NT2/D1 (cell line): ENCODE measurements at places on chromosomes 2 and 18.
A peak's percentile ranks its signal among the peaks of the same experiment; 100 is the strongest.

DNA sequence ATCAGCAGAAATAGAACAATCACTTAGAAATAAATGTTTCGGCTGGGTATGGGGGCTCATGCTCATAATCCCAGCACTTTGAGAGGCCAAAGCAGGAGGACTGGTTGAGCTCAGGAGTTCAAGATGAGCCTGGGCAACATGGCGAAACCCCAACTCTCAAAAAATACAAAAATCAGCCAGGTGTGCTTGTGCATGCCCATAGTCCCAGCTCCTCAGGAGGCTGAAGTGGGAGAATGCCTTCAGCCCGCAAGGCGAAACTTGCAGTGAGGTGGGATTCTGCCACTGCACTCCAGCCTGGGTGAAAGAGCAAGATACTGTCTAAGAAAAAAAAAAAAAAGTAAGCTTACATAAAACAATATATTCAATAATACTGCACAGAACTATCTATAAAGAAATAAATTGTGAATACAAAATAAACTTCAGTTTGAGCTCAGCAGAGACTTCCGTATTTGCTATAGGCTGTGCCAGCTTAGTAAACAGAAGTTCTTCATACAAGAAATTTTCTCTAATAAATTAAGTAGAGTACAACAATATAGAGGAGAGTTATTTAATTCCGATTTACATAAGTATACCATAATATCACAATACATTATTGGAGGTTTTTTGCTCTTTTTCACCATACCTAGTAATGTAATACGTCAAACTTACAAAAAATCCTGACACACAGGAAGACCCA is 43.6 kb downstream of the SRBD1 start:
- DNase-seq = no peak

- DNase-seq = no peak
These were observed 50.3 kb upstream of the ETAA1 start for GRCh38 chr2:67346718-67347407.

GRCh38 chr2:63721082-63721424 is 120.6 kb upstream of the UGP2 start:
- DNase-seq = no peak

- DNase-seq = no peak
These were observed 511 bp upstream of the ANKMY1 start for GRCh38 chr2:240558236-240558761.

DNA sequence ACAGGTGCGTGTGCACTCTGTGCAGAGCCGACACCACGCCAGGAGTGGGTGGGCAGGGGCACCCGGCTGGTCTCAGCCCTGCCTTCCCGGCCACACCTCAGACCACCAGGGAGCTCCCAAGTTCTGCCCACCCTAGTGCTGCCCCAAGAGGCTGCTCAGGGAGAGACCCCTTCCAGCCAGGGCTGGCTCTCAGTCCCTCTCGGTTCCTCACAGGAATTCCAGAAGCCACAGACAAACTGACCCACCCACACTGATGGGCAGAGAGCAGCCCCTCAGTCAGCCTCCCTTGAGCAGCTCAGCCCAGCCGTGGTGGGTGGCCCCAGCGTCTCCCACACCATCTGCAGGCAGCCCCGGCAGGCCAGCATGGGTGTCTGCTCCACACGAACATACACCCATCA is 33.8 kb downstream of the GPC1 start:
- DNase-seq = no peak

GRCh38 chr18:51857989-51858388 is 482.0 kb upstream of the DCC start:
- no peak for DNase-seq

GRCh38 chr2:146244131-146244530 is 1600.7 kb upstream of the ACVR2A start:
- no peak for DNase-seq

DNA sequence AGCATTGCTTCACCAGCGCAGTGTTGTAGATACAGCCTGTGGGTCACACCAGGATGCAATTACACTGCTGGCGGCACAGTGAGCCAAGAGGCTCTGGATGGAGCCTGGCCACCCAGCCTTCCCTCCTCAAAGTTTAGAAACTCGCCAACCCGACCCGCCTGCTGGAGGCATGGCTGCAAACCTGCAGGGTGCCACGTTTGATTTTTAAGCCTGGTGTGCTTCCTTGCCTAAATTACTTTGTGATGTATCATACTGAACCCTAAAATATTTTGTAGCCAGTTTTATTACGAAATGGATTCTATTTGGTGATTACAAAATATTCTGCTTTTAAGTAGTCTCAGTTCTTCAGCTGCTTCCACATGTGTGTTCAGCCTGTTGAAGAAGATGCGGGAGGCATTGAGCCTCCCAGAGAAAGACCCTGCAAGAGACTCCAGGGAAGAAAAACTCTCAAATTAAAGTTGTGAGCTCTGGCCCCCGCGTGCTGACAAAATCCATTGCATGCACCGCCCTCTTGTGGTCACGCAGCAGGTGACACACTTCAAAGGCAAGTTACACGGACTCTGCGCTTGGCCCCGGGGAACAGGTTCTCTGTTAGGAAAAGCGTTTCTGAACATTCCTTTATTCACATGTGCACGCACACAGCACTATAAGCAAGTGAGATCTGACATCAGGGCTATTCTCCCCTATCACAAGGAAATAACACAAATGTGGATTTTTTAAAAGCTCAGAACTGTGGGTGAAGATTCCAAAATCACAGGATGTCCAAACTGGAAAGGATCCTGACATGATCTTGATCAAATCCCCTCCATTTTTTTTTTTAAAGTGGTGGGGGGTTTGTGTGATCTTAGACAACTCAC is 63.0 kb upstream of the TWIST2 start:
- peak; percentile 48 for DNase-seq

DNA sequence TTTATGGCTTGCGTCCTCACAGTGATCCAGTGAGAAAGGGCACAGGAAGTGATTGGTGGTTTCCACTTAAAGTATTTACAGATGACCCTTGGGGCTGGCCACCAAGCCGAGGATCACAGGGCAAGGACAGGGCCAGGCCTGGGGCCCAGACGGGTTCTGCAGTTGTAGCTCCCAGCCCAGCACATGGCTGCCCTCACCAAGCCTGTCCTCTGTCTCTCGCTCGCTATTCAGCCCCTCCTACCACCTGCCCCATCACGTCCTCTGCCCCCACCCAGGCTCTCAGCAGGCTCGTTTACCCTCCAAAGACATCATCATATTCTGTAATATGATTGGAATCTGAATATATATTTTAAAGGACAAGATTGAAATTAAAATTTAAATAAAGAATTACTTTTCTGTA is 246.0 kb downstream of the KLHL29 start:
- DNase-seq = no peak

DNA sequence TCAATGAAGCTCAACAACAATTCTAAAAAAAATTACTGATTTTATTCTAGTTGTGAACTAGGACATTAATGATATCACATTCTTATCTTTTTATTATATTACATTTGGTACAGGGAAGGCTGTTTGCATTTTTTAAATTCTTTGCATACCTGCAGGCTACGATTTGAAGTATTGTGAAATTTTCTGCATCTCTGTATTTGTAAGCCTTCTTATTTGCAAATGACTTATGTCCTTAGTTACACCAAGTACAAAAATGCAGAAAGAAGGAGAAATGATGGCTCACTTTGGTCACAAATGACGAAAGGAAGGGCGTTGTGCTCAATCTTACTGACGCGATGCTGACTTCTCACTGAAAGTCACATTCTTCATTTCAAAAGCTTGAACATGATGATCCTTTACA is 227.5 kb upstream of the SOX11 start:
- DNase-seq = no peak

DNA sequence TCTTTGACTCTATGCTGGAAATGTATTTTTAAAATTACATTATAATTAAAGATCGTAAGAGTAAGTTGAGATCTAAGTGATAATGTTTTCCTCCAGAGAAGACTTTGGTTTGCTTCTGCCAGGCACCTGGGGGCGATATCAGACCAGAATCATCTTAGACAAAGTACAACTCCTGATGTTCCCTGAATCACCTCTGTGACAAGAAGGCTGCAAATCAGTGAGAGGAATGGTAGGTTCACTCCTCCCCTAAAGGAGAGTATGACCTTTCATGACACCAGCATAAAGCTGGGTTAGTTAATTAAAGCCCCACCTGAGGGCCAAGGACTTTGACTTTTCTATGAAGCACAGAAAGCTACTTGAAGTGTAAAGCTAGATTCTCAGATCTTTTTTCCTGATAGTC is 114.4 kb upstream of the DTNA start:
- no peak for DNase-seq

DNA sequence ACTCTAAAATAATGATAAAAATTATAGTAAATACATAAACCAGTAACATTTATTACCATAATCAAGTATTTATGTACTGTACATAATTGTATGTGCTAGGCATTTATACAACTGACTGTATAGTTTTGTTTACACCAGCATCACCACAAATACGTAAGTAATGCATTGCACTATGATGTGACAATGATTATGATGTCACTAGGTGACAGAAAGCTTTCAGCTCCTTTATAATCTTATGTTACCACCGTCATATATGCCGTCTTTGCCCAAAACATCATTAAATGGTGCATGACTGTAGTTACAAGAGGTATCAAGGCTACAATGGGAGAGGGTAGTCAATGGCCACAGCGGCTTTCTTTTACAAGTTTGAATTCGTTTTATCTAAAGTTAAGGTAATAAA is 60.1 kb downstream of the ICOS start:
- no peak for DNase-seq

GRCh38 chr2:11807156-11808015 is 61.0 kb downstream of the LPIN1 start:
- DNase-seq = no peak

GRCh38 chr2:199851883-199852282 is 891 bp upstream of the FTCDNL1 start:
- no peak for DNase-seq

GRCh38 chr2:28668106-28668814 is 83.4 kb upstream of the PPP1CB start:
- no peak for DNase-seq

DNA sequence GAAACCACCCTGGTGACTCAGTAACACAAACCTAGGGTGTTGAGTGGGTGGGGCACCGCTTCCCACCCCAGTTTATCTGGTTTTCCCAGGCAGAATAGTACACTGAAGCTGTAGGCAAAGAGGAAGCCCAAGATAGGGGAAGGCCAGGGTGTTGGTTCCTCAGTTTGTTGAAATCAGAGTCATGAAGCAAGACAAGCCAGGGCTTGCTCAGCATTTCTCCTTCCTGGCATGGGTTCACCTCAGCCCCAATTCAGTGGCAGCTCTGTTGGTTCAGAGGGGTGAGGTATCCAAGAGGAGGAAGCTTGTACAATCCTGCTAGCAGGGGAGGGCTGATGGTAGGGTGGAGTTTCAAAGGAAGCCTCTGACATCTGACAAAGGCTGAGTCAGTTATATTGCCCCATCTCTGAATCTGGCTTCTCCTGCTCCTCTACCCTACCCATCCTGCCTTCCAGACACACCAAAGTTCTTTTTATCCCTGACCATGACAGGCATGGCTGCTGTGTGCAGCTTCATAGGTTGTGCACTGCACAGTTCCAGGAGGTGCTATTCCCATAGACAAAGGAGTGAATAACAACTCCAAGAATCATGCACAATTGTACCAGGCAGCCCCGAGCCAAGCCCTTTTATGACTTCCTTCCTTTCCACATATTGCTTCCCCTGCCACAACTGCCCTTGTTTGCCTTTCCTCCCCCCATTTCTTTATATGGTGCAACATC is 24.9 kb upstream of the RAB10 start:
- DNase-seq = no peak

GRCh38 chr18:48985161-48985560 is 34.4 kb upstream of the SMAD7 start:
- DNase-seq = no peak

- DNase-seq = no peak
These were observed 16.4 kb upstream of the C1QL2 start for GRCh38 chr2:119174993-119175347.

DNA sequence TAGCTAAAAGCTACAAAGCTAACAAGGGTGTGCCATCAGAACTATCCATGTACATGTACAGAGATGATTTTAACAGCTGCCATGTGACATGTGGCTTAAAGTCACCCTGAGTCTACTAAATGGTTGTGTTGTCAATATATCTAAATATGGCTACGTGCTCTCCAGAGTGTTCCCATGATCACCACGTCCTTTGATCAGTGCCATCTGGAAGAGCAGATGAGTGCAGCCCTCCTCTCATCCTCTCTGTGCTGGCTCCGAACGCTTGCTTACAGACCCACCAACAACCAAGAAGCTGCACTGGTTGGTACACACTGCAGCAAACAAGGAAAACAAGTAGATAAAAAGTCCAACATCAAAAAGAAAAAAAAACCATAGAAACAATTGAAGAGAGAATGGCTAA is 88.6 kb upstream of the NARS1 start:
- no peak for DNase-seq
